Amygdala (tissue), 56 donors: ENCODE measurements at places on chromosomes 13 and 19.

DNA sequence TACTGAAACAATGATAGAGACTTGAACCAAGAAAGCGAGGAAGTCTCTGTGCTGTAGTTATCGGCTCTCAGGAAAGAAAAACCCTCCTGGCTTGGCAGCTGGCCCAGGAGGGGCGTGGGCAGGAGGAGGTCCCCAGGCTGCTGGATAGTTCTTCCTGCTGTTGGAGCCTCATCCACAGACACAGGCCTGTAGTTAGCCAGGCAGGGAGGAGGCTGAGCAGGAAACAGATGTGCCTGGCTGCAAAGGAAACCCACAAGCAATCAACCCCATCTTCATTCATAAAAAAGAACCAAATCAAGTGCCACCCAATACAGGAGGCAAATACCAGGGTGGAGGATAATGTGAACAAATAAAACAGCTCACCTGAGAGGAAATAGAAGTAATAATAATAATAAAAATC is 86.2 kb downstream of the IRS2 start:
- DNase-seq, result peak; percentile 39

DNA sequence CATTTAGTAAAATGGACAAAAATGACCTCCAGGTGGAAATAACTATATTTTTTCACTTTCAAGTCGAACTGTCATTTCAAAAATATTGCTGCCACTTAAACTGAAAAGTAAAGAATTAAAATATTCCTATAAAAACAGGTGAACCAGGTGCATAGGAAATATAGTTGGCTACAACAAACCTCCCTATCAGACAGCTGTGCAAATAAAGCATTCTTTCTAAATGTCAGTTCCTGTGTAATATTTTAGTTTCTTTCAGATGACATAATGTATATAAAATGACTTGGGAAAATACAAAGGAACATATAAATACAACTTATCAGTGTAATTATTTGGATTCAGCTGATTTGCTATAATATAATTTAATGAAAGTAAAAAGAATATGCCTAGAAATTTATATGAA is 403.5 kb upstream of the GPC6 start:
- DNase-seq, result no peak

DNA sequence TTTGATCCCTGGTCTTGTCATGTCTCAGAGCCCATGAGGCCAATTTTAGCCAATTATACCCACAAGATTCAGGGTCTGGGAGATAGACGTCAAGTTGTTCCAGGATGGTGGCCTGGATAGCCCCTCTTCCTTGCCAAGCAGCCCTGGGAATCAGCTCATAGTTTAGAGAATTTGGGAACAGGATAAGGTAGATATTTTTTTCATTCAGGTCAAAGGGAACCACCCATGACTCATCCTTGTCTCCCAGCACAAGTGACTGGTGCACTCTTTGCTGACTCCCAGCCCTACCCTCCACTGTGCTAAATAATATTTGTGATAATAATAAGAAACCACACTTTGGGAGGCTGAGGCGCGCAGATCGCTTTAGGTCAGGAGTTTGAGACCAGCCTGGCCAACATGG is 17.1 kb upstream of the S1PR4 start:
- no peak for DNase-seq

DNA sequence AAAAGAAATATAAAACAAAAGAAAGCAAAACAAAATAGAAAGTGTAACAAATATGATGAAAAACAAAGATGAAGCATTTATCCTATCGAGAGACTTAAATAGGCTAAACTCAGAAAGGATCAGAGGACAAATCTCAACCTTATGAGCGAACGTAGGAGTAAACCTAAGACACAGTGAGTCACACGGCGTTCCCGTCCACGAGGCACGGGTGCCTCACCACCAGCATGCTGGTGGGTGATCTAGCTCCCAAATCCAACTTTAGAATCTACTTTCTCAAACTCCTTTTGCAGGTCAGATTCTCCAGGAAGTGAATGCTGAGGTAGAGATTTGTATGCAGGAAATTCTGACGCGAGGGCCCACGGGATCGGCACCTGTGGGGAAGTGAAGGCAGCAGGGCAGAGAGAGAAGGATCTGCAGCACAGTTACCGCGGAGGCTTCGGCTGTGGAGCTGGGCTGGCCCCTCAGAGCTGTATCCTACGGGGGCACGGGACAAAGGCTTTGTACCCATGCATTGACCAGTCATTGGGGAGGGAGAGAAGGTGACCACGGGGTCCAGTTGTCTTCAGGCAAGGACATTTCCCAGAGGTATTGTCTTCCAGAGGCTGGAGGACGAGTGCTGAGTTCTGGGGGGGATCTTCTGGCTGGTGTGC is 7.5 kb upstream of the MIER2 start:
- no peak for DNase-seq

- DNase-seq, result no peak
Observed at GRCh38 chr13:59891053-59891452, 272.7 kb downstream of the DIAPH3 start.

DNA sequence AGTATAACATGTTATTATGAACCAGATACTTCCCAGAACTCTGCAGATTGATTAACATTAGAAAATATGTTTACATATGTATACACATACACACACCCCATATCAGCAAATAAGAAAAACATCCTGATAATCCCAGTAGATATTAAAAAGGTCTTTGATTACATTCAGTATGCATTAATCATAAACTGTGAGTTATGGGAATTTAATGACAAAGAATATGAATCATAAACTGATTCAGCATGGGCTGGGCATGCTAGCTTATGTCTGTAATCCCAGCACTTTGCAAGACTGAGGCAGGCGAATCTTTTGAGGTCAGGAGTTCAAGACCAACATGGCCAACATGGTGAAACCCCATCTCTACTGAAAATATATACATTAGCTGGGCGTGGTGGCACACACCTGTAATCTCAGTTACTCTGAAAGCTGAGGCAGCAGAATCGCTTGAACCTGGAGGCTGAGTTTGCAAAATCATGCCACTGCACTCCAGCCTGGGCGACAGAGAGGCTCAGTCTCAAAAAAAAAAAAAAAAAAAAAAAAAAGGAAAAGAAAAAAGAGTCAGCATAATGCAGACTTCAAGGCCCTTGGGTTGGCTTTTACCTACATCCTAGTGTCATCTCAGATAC is 581.9 kb upstream of the PRR20A start:
- DNase-seq, result no peak

- no peak for DNase-seq
Observed at GRCh38 chr19:7918615-7919421, 1.3 kb upstream of the SNAPC2 start.

GRCh38 chr19:1700733-1701663 is 48.6 kb upstream of the TCF3 start:
- DNase-seq, result no peak

GRCh38 chr13:77415253-77416071 is 88.6 kb upstream of the MYCBP2 start:
- no peak for DNase-seq

DNA sequence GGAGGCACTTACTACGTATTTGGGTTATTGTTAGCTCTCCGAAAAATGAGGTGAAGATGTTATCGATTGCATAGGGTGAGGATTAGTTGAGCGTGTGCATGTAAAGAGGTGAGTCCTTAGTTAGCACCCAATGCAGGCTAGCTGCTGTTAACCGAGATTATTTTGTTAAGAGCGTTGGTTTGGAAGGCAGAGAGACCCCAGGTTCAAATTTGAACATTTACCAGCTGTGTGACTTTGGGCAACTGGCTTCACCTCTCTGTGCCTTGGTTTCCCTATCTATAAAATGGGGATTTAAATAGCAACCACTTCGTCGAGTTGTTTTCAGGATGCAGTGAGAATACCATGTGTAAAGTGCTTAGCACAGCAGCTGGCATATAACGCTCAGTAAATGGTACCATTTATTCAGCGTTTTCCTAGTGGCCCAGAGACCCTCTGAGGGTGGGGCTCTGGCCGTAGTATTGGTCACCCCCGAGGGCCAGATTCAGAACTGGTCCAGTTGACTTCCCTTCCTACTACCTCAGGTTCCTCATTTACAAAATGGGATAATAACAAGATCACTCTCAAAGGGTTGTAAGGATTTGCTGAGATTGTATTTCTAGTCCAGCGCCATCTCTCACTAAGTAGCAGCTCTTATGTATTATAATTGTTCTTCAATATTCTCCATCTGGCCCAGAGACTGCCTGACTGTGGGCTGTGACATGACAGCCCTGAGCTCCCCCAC is 887 bp downstream of the SIPA1L3 start:
- DNase-seq, result no peak

GRCh38 chr13:114103801-114104654 is 28.4 kb downstream of the RASA3 start:
- DNase-seq, result no peak

DNA sequence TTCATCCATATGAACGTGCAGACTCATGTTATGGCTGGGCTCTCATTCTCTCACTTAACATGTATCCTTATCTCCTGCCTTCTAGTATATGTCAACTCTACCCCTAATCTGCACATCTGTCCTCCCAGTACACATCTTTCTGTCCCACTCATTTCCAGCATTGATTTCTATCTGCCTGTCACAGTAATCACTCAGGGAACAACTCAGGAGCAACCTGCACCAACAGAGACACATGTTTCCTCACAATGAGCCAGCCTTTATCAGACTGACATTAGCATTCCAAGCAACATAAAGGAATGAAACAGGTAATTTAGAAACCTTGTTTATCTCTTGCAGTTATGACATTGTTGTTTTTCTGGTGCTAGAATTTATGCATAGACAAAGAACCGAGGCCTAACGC is 17.6 kb upstream of the SLC7A1 start:
- no peak for DNase-seq

DNA sequence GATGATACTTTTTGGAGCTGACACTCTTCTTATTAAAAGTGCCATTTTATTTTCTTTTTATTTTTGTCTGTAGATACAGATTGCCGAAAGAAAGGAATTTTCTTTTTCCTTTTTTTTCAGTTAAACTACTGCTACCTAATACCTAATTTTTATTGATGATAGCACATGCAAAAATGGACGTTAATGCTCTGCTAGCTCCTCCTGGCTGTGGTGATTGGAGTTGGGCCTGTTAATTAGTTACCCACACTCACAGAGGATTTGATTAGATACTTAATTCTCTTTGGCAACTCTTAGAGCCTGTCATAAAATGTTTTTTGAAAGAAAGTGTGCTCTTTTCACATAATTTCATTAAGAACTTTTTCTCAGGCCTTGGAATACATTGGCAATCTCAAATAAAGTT is 366.8 kb downstream of the DCT start:
- no peak for DNase-seq

- peak; percentile 32 for DNase-seq
Observed at GRCh38 chr19:40366697-40367561, 18.4 kb downstream of the PLD3 start.

GRCh38 chr13:50474088-50474662 is 369.3 kb downstream of the DLEU7 start:
- no peak for DNase-seq

DNA sequence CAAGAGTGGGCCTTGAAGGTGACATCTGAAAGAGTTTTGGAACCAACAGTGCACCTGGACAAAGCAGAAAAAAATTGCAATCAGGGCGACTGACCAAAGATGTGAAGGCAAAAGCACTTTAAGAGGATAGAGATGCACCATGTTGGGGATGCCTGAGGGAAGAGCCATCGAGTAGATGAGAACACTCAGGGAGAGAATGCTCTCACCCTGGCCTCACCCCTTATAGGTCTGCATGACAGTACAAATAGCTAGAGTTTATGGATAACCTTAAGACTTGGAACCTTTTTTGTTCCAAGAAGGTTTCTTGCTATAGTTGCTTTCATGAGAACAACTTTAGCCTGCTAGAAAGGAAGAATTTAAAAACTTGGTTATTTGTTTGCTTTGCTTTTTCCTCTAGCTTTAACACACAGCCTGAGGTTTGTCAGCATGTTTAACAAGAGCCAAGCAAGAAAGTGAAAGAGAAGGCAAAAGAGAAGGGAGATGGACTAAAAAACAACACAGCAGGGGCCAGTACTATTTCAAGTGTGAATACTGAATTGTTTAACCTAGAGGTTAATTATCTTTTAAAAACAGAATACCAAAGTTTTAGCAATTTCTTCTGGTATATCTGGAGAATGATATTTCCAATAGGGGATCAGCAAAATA is 418.9 kb downstream of the DIAPH3 start:
- DNase-seq, result no peak

DNA sequence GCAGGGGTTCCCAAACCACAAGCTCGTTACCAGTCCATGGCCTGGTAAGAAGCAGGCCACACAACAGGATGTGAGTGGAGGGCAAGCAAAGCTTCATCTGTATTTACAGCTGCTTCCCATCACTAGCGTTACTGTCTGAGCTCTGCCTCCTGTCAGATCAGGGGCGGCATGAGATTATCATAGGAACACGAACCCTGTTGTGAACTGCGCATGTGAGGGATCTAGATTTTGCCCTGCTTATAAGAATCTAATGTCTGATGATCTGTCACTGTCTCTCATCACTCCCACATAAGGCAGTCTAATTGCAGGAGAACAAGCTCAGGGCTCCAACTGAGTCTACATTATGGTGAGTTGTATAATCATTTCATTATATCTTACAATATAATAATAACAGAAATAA is 677.4 kb upstream of the SLITRK6 start:
- DNase-seq, result no peak

- no peak for DNase-seq
Observed at GRCh38 chr19:23904406-23904805, 10.3 kb upstream of the ZNF726 start.

DNA sequence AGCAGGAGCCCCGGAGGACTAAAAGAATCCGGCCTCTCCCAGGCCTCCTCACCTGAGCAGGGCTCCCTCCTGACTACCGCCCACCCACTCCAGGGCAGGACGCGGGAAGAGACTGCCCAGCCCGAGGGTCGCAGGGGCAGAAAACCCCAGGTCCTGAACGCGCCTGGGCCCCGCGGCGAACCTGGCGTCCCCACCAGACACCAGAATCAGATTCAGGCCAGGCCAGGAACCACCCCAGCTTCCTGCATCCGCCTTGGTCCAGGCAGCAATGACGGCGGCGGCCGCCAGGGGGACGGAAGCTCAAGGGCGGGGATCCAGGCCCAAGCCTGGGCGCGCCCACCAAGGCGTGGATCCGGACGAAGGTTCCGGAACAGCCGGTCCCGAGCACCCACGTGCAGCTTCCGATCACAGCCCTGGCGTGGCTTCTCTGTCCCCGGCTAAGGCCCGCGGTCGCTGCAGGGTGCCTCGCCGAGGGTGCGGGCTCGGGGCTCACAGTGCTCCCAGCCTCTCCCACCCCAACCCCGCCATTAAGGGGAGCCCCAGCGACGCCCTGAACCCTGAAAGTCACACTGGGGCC is 3.6 kb downstream of the LGALS7 start:
- peak; percentile 56 for DNase-seq

GRCh38 chr19:56324436-56324835 is 9.8 kb upstream of the ZSCAN5A start:
- DNase-seq, result no peak

GRCh38 chr19:39157275-39157996 is 31.9 kb downstream of the PAK4 start:
- DNase-seq, result no peak
